ENCODE measurements at places on chromosomes 2 and 18. TPM values are rescaled to one million over a fixed set of nuclear protein-coding genes. Genes with fewer than 3 reads are reported as not detected.

GRCh38 chr2:128477891-128478290, 159.2 kb upstream of the HS6ST1 start:
- peak; percentile 19 for DNase-seq

- DNase-seq = no peak
These were observed 11.9 kb upstream of the KIDINS220 start for GRCh38 chr2:8849327-8849726.

DNA sequence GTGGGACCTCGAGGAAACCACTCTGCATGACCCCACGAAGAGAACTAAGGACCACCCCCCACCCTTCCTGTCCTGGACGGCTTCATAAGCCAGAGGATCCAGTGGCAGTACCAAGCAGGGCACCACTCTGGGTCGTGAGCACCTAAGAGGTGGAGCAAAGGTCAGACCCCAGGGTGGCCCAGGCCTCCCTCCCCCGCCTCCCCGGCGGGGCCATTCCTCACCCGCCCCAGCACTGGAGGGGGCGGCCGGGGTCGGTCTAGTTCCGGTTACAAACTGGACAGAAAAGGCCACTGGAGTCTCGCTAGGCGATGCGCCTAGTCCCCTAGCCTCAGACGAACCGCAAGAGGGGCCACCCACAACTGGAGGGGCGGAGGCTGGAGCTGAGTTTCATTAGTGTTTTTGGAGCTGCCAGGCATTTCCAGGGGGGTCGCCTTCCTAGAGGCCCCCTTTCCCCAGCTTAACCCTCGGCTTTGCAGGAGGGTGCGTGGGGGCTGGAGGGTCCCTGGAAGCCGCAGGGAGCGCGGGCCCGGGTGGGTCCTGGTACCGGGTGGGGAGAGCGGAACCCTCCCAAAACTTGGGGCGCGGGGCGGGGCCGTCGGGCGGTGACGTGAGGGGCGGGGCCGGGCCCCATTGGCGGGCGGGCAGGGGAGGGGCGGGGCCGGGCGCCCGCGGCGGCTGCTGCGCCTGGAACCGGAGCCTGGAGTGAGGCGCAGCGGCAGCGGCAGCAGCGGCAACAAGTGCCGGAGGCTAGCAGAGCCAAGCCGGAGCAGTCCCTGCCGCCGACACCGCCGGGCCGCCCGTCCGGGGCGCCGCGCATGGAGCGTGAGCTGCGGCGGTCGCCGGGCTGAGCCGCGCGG, at the start of gene B3GNT2:
TSS of gene B3GNT2 (plus strand) at position 695 of the 857 bp plus-strand sequence. CDS start 26,106 bp downstream, outside the sequence.
- DNase-seq = peak; percentile 87

DNA sequence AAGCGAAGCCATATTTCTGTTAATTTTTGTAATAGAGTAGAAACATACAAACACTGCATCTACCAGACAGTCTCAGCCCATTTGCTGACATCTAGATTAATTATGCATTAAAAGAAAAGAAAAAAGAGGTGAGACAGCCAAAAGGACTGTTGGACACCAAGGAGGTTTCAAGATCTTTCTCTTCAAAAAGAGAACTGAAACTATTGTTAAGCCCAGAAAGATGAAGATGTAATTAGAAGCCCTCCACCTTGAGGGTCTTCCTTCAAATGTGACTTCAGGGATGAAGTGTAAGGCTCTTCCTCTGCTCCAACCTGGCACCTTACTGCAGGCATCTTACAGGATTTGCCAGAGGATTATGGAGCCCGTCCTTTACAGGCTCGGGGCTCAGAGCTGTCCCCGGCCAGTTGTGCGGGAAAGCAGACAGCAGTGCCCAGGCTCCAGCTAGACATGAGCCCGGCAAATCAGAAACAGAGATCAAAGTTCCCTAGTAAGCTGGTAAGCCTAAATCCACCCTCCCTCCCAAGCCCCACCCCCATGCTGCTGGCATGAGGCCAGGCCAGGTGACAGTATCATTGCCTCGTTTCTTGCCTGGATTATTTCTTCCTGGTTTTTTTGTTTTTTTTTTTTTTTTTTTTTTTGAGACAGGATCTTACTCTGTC, 38.9 kb downstream of the ADI1 start:
- DNase-seq = peak; percentile 64

DNA sequence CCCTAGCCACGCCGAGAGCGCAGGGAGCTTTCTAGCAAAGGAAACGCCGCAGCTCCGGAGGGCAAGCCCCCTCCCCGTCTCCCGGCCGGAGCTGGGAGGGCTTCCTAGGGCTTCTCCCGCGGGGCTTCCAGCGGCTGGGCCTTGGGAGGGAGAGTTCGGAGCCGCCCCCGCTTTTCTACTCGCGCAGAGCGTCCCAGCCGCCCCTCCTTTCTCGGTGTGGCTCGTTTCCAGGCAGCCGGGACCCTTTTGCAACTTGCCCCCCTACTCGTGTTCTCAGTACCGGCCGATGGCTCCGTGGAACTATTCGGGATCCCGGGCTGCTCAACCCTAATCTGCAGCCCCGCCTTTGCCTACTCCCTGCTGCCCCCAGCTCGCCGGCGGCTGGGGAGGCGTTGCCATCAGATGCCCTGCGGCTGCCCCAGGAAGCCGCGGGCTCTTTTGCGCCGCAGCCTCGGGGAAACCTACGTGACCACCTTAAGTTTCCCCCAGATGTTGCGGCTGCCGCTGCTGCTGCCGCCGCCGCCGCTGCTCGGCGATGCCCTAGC, 1.5 kb upstream of the NR4A2 start:
- peak; percentile 76 for DNase-seq

DNA sequence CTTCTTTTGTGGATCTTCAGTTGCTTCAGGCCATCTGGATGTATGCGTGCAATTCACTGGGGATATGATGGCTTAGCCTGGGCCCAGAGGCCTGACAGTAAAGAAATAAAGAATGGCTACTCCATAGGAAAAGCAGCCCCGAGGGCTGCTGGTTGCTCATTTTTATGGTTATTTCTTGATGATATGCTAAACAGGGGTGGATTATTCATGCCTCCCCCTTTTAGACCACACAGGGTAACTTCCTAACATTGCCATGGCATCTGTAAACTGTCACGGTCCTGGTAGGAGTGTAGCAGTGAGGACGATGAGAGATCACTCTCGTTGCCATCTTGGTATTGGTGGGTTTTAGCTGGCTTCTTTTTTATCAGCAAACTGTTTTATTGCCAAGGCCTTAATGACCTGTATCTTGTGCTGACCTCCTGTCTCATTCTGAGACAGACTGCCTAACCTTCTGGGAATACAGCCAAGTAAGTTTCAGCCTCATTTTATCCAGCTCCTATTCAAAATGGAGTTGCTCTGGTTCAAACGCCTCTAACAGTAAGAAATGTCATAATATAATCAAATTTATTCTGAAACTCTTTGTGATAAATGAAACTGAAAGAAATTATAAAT, 60.5 kb downstream of the DSEL start:
- DNase-seq = no peak

- no peak for DNase-seq
These were observed 5.0 kb upstream of the TET3 start for GRCh38 chr2:73979686-73980085.

- DNase-seq = no peak
These were observed 18.5 kb downstream of the MBD2 start for GRCh38 chr18:54205959-54206358.

- peak; percentile 68 for DNase-seq
These were observed 47.0 kb upstream of the RALBP1 start for GRCh38 chr18:9428301-9428706.

- DNase-seq = no peak
These were observed 39.9 kb upstream of the HAAO start for GRCh38 chr2:42832289-42832634.

DNA sequence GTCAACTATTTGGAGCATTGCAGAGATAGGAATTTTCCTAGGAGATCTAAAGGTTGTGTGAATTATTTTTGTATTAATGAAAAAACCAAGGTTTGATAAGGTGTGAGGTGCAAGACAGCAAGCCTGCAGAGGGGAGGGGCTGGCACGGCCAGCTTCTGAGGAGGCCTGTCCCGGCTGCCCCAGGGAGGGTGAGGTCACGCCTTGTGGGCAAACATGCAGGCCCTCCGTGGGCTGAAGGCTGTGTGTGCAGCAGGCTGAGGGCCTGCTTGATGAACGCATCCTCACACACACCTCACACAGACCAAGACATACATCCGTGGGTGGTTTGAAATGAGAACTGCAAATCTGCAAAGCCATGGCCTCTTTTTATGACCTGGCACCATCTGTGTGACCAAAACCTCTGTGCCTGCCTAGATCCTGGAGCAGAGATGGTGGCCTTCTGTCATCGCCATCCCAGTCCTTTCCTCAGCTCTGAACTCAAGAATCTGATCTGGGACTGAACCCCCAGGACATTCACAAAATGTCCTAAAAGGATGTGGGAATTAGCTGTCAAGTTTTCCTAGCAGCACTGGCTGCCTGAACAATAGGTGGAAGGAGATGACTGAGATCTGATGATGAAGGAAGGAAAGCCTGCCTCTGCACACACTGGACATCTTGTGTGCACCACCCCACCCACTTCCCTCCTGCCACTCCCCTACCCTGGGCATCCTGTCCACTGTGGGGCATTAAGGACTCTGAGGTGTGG, 102.4 kb upstream of the MGAT4A start:
- DNase-seq = no peak

GRCh38 chr2:210207929-210208328, 17.3 kb downstream of the ACADL start:
- no peak for DNase-seq

- no peak for DNase-seq
These were observed 300.1 kb upstream of the SLC8A1 start for GRCh38 chr2:40751981-40752380.

GRCh38 chr18:63253428-63254372, 65.9 kb downstream of the BCL2 start:
- DNase-seq = no peak

DNA sequence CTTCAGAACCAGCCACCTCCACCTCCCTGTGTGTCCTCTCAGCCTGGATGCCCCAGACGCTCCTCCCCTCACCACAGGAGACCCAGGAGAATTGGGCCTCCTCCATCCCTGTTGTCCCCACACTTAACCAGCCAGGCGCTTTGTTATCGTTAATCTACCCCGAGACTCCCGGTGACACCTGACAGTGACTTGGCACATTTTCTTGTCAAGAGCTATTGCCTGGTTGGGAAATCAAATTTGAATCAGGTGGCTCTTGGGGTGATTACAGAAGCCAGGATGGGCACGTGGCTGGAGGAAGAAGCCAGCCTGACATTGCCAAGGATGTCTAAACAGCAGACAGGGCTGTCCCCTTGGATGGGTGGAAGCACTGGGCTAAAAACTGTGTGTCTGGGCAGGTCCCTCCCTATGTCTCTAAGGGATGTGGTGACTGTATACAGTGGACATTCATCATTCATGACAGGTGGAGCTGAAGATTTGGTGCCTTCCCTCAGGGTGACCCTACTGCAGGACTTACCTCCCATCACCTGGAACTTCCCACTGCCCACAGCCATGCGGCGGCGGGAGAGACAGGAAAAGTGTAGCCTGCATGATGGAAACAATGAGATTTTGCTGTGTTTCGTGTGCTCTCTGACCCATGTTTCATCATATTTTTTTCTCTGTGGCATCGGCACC, 157.2 kb upstream of the CAPN13 start:
- DNase-seq = no peak

- no peak for DNase-seq
These were observed 756.3 kb downstream of the CCDC85A start for GRCh38 chr2:56940054-56940453.

- no peak for DNase-seq
These were observed 150.1 kb upstream of the CCDC150 start for GRCh38 chr2:196489371-196489770.

GRCh38 chr18:79496978-79497637, 101.4 kb downstream of the NFATC1 start:
- DNase-seq = no peak

DNA sequence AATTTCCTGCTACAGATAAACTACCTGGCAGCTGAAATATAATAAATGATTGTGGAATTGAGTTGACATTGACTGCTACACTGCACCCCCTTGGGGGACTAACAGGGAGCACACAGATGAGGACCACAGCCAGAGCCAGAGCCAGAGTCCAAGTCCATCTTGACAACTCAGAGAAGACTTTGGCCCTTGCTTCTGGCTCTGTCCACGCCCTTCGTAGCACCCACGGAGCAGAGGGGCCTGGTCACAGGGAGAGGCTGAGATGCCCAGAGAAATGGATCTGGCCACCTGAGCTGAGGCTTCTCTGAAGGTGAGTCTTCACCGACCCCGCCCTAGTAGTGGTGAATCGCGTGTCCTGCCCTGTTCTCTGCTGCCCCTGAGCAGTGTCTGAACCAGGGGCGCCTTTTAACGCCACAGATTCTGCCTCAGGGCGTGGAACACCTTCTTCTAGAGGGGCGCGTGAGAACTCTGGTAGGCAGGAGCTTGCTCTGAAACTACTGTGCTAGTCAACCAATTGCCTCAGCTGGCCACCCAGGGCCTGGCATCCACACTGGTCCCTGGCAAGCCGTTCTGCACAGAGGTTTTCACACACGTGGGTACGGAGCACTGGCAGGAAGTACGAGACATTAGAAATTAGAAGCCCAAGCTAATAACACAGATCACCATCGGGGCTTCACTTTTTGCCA, 35.7 kb upstream of the MAT2A start:
- DNase-seq = no peak

DNA sequence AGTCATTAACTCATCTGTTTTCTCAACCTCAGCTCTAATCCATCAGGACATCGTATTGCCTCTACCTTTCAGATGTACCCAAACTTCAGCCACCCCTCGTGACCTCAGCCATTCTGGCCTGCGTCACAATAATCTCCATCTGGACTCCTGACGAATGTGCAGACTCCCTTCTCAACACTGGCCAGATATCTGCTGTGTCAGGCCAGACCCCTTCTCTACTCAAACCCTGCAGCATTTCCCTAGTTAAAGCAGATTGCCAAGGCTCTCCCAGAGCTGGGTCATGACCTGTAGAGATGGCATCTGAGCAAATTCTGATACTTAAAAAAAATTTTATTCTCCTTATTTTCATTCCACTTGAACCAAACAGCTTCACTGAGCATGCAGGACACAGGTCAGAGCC, 69.5 kb upstream of the TMEM18 start:
- DNase-seq = no peak

DNA sequence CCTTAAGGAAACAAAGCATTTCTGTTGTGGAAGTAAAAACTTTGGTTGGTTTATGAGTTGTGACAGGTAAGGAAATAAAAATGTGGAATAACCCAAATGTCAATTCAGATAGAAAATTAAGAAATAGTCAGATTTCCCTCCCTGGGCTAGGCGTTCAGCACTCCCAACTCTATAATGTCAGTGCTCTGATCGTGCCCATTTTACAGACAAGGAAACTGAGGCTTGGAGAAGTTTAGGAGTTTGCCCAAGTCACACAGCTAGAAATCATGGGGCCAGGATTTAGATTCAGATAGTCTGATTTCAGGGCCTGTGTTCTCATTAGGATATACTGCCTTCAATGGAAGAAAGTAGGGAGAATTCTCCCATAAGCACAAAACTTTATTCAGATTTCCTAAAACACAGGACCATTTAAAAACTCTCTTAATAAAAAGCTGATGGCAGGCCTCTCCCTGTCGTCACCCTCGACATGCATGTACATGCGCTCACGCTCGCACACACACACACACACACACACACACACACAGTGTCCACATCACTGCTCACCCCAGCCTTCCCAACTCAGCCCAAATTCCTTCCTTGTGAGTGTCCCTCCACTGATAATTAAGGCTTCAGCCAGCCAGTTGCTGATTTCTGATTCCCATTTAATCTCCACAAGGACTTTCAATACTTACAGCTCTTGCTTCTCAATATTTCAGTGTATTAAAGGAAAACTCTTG, 49.1 kb upstream of the SLC14A2 start:
- peak; percentile 51 for DNase-seq

PEX13 gene
- total RNA-seq = 28.2 TPM

FAM110C gene
- 21.8 TPM for total RNA-seq

C18orf54 gene
- total RNA-seq = 3.1 TPM

WNT10A gene
- total RNA-seq = 4.0 TPM

TBC1D8 gene
- total RNA-seq = 69.1 TPM

GAREM1 gene
- total RNA-seq = 26.8 TPM

BOLL gene
- total RNA-seq = not detected

METTL5 gene
- 54.8 TPM for total RNA-seq

NPAS2 gene
- 102 TPM for total RNA-seq
